NCI-H1436 (cell line): ENCODE measurements at places on chromosomes 7 and 10.
A peak's percentile ranks its signal among the peaks of the same experiment; 100 is the strongest.

DNA sequence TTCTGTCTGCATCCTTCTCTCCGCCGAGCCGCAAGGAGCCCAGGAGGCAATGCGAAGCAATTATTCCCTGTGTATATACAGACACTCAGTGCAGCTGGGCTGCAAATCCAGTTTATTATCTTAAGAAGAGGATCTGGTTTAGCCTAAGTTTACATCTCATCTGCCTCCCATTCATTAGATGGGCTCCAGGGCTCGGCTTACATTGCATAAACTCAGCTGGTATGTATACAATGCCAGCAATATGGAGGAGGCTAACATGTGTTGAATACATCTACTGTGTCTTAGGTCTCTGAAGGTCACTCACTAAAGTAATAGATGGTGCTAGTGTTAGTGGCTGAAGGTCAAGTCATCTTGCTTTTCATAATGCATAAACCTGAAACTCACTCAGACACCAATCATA is 996.8 kb downstream of the KCNMA1 start:
- no peak for DNase-seq

GRCh38 chr7:149220534-149220933 is 18.9 kb upstream of the ZNF212 start:
- DNase-seq: no peak

GRCh38 chr10:35452171-35452570 is 115.9 kb downstream of the CCNY start:
- no peak for DNase-seq

DNA sequence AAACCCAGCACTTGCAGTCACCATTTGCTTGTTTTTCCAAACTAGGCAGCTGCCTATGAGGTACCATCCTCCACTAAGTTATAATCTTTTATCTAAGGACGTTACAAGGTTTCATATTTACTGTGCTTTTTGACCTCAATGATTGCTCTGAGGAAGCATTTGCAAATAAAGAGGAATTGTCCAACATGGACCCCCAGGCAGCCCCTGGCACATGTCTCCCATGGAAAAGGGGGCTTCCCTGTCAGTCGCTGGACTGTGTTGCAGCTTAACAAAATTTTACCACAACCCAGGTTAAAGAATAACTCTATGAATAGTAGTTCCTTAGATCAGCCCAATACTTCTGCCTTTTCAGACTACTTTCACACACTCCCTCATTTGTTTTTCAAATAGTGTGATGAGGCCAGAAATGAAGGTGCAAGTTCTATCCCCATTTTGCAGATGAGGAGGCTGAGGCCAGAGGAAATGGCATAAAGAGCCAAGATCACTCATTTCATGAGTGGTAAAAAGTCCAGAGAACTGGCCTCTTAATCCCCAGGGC is 52.8 kb upstream of the ZPBP start:
- no peak for DNase-seq

DNA sequence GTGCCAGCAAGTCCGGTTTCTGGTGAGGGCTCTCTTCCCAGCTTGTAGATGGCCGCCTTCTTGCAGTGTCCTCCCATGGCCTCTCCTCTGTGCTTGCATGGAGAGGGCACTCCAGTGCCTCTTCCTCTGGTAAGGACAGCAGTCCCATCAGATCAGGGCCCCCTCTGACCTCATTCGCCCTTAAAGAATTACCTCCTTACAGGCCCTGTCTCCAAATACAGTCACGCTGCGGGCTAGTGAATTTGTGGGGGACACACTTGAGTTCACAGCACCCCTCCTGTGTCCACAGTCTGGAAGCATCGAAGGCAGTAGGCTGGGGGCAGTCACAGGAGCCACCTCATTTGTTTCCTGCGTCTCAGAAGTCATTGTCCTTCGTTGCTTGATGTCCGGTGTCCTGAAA is 54.6 kb downstream of the LHPP start:
- no peak for DNase-seq

DNA sequence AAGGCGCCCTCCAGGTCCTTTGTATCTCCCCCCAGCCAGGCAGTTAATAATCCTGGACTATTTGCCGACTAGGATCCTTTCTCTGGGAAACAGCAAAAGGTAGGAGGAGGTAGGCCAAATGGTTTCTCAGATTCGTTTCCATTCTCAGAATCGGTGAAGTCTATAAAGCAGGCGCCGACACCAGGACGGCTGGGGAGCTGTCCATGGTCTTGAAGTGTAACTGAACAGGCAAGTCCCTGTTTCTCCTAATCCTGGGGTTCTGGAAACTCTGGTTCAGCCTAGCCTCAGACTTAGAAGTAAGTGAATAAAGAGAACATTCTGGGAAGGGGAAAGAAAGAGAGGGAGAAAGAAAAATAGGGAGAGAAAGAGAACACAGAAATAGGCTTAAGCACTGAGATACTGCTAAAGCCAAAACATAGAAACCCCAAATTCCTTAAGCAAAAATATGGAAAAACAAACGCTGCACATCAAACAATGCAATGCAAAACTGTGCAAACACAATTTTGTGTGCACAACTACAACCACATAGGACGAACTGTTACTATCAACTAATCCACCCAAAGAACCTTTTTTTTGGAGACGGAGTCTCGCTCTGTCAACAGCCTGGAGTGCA is 11.1 kb upstream of the INA start:
- DNase-seq: no peak

DNA sequence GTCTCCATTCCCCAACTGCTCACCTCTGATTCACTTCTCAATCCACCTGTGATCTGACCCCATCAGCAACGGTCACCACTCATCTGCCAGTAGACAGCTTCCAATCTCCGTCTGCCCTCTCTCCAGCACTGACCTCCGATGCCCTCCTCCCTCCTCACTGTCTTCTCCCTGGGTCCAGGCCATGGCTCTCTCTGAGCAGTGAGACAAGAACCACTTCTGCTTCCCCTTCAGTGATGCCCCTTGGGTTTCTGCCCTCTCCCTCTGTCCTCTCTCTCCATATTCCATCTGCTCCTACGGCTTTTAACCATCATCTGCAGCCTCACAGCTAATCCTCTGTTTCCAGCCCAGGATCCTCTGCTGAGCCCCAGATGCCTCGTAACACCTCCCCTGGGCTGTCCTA is 55.5 kb upstream of the OPALIN start:
- no peak for DNase-seq

GRCh38 chr10:24360282-24361127 is 151.6 kb downstream of the KIAA1217 start:
- peak; percentile 8 for DNase-seq

DNA sequence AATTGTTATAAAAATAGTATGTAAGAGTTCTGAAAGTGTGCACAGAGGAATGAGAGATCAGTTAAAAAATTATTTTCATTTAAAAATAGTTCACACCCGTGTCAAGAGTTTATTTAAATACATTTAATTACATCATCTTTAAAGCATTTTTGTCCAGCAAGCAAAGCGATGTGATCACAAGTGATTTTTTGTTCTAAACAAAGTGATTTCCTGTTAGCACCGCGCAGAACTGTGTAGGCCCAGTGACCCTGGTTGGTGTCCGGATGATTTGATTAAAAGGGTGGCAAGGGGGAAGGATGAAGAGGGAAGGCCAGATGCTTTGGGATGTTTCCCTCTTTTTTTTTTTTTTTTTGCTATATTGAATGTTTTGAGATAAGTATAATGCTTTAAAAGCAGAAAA is 227.8 kb upstream of the PITRM1 start:
- no peak for DNase-seq

DNA sequence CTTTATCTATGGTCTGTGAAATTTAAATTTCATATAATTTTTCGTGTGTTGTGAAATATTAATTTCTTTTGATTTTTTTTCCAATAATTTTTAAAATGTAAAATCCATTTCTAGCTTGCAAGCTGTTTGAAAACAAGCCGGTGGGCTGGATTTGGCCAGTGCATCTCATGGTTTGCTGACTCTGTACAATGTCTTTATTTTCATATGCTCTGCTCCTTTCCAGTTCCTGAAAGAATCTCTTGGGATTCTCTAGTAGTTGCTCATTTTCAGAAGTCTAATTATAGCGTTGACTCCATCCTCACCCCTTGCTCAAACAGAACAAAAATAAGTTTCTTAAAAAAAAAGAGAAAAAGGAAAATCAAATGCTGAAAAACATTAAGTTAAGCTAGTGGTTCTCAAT is 21.4 kb downstream of the UBN2 start:
- DNase-seq: no peak

DNA sequence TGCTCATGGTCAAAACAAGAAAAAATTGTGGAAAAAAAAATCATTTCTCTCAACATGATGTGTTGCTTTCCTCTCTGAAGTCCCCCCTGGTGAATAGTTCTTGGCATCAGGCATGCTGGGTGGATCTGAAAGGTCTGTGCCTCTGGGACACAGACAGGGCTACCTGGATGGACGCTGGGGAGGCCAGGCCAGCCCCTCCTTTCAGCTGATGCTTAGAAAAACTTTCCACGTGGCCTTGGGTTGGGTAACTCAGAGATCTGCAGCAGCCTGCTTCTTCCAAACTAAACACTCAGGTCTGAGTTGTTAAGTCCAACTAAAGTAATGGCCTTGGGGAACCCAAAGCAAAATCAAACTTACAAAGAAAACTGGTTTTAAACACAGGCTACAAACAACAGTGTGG is 113.0 kb downstream of the CCDC3 start:
- DNase-seq: no peak

- no peak for DNase-seq
These were observed 50.8 kb upstream of the KLF6 start for GRCh38 chr10:3835770-3836169.

- DNase-seq: no peak
These were observed 554.4 kb downstream of the PTPRN2 start for GRCh38 chr7:158033196-158033595.

DNA sequence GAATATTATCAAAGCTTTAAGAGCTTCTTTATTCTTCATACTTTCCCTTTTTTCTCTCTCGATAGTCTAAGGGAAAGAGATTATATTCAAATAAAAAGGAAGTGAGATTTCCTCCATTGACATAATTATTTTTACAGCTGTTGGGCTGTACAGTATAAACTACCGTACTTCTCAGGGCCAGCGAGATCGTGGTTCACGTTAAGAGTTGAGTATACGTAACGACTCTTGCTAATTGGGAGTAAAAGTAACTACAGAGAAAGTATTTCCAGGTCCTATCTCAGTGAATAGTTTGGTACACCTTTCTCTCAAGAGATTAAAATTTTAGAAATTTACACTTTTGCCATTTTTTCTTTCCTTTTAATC is 57.8 kb downstream of the INPP5F start:
- DNase-seq: no peak

DNA sequence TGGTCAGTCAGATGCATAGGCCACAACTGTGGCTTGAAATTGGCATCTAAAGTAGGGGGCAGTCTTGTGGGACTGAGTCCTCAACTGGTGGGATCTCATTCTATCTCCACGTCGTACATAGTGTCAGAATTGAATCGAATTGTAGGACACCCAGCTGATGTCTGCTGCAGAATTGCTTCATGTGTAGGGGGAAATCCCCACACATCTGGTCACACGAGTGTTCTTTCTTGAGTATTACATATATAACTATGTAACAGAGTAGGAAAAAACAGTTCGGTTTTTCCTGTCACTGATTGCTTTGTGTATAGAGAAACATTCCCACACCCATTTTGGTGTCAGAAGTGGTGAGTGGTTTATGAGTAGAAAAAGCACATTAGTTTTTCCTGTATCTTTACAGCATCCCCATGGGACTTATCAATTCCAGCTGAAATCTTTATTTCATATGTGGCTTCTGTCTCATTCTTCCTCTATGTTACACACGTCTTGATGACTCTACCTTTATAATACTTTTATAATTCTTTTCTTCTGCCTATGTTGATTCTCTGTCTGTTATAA is 79.4 kb upstream of the PCGF5 start:
- DNase-seq: no peak

DNA sequence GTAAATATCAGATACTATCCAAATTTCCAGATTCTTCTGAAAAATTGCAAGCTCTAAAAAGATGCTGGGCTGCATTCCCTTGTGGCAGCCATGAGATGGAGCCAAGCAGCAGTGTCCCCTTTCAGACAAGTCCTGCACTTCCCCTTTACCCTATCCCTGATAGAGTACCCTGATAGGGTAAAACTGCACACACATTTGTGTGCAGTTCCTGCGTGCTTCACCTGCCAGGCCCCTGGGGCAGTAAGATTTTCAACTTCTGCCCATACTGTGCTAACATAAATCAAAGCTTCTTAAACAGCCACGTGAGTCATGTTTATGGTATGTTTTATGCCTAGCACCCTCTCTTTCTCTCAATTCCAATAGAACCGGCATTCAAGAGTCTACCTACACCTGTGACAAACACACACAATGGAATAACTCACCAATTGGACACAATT is 52.2 kb downstream of the IFIT5 start:
- DNase-seq: no peak

DNA sequence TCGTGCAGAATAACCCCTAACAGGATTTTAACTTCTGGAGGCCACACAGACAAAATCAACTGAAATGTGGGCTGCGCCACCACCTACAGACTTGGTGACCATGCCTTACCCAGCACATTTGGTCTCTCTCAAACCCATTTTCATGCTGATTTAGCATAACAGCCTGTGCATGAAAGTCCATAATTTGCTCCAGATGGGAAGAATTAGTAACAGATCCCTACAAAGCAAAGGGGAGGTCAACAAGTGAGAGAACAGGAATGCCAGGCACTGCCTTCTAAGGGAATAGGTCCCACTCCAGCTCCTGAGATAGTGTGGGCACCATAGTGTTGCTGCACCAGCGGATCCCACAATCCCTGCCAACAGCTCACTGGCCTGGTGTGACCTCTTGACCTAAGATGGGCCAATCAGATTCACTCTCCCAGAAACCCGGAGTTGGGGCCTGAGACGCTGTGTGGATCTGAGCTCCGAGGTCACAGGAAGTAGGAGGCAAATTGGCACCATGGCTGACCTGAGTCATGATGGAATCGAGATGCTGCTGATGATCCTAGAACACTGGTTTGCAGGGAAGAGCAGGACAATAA is 32.4 kb downstream of the SLIT1 start:
- no peak for DNase-seq

- no peak for DNase-seq
These were observed 17.1 kb downstream of the ARHGAP21 start for GRCh38 chr10:24706479-24707118.

DNA sequence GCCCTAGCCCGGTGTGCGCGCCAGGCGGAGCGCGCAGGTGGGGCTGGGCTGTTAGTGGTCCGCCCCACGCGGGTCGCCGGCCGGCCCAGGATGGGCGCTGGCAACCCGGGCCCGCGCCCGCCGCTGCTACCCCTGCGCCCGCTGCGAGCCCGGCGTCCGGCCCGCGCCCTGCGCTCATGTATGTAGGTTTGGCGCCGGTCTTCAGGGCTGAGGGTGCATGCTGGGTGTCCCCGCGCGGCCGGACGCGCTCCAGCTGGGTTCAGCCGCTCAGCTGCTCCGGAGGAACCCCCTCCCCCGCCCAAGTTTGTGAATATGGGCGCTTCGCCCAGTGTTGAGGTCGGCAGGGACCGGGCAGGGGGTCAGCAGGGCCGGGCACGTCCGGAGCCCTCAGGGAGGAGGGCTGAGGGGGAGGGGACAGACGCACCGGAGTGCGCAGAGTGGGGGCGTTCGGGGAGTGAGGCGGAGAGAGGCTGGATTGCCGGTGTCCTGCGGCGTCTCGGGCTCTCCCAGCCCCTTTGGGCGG is 559 bp downstream of the VWC2 start:
- DNase-seq: no peak

GRCh38 chr10:35460852-35461460 is 124.6 kb downstream of the CCNY start:
- no peak for DNase-seq

- no peak for DNase-seq
These were observed 18.3 kb upstream of the MKI67 start for GRCh38 chr10:128144547-128144946.
